ENCODE measurements at places on chromosomes 1 and 21. TPM values are rescaled to one million over a fixed set of nuclear protein-coding genes. Genes with fewer than 3 reads are reported as not detected.

MLLT11 gene
- 9.8 TPM for total RNA-seq

GADD45A gene
- 43.2 TPM for total RNA-seq

RORC gene
- total RNA-seq, result not detected

TBX15 gene
- not detected for total RNA-seq

RAD54L gene
- total RNA-seq, result 3.1 TPM

C1orf94 gene
- total RNA-seq, result not detected

LYPLAL1 gene
- 9.7 TPM for total RNA-seq

OR13G1 gene
- total RNA-seq, result not detected

RIMS3 gene
- total RNA-seq, result 0.65 TPM

PDE9A gene
- 0.11 TPM for total RNA-seq

GOLT1A gene
- total RNA-seq, result not detected

CHTOP gene
- 44.0 TPM for total RNA-seq

KLF17 gene
- not detected for total RNA-seq

GJA9 gene
- 0.11 TPM for total RNA-seq

CRYBG2 gene
- 14.5 TPM for total RNA-seq

VASH2 gene
- 1.6 TPM for total RNA-seq

MCM3AP gene
- total RNA-seq, result 73.9 TPM

SRM gene
- total RNA-seq, result 15.7 TPM

THEM5 gene
- not detected for total RNA-seq

FALEC gene
- total RNA-seq, result not detected

OR6N1 gene
- total RNA-seq, result not detected

All from placental epithelial cell (primary cell).